Stimulated activated CD4-positive, alpha-beta T cell treated with anti-CD3 and anti-CD28 coated beads, Interleukin-1b, Interleukin-23, amount 100 ng/mL, for 1 hour (primary cell): ENCODE measurements at places on chromosomes 6 and 20.

- no peak for DNase-seq
Observed at GRCh38 chr6:1864496-1864895, 254.8 kb downstream of the FOXC1 start.

DNA sequence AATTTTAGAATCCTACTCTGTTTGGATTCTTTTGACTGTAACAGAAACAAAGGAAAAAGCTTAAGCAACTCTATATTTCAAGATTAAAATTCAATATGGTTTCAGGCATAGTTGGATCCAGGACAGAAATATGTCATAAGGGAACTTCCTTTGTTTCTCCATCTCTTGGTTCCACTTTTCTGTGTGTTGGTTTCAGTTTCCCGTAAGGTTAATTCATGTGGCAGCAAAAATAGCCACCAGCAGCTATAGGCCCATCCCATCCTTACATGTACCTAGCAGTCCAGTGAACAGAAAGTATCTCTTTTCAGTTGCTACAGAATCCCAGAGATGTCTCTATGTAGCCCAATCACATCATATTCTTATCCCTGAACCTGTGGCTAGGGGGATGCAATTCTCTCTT is 8.8 kb upstream of the FAM8A1 start:
- no peak for DNase-seq

GRCh38 chr20:53677447-53678314 is 84.0 kb upstream of the ZNF217 start:
- no peak for DNase-seq

DNA sequence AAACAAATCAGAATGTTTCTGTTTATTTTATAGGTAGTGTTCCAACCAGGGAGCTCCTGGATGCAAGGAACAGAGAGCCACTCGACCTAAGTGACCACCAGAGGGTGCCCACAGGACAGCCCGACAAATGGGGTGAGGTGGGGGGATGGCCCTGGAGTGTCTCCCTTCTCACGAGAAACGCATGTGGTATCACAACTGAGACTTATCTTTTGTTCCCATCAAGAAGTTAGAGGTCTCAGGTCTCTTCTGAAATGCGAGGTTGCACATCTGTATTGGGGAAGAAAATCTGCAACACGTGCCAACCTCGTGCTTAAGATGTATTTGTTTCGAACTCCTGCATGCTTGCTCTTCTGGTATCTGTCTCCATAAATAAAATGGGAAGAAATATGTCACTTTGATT is 104.0 kb downstream of the ISM1 start:
- no peak for DNase-seq

GRCh38 chr6:81865712-81866111 is 113.2 kb upstream of the TENT5A start:
- no peak for DNase-seq

- no peak for DNase-seq
Observed at GRCh38 chr6:121549736-121550135, 114.3 kb downstream of the GJA1 start.

- DNase-seq: no peak
Observed at GRCh38 chr6:11201772-11202512, 30.5 kb downstream of the NEDD9 start.

DNA sequence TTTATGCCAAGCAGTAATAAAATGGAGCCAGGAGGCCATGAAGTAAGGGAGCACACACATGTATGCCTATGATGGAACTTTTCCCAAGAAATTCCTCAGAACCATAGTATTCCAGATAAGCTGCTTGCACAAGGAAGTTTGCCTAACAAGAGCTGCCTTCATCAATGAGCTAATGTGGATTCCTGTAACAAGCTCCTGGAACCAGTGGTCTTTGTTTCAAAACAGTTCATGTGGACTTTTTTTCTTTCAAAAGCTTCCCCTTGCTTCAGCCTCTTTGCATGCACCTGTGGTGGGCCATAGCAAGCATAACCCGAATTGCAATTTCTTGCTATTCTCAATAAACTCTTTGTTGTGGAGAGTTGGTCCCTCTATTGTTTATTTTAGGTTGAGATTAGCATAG is 359.6 kb downstream of the UTRN start:
- no peak for DNase-seq

GRCh38 chr6:151004383-151005024 is 139.0 kb downstream of the MTHFD1L start:
- no peak for DNase-seq

GRCh38 chr20:4791121-4791520 is 69.4 kb downstream of the PRND start:
- no peak for DNase-seq

DNA sequence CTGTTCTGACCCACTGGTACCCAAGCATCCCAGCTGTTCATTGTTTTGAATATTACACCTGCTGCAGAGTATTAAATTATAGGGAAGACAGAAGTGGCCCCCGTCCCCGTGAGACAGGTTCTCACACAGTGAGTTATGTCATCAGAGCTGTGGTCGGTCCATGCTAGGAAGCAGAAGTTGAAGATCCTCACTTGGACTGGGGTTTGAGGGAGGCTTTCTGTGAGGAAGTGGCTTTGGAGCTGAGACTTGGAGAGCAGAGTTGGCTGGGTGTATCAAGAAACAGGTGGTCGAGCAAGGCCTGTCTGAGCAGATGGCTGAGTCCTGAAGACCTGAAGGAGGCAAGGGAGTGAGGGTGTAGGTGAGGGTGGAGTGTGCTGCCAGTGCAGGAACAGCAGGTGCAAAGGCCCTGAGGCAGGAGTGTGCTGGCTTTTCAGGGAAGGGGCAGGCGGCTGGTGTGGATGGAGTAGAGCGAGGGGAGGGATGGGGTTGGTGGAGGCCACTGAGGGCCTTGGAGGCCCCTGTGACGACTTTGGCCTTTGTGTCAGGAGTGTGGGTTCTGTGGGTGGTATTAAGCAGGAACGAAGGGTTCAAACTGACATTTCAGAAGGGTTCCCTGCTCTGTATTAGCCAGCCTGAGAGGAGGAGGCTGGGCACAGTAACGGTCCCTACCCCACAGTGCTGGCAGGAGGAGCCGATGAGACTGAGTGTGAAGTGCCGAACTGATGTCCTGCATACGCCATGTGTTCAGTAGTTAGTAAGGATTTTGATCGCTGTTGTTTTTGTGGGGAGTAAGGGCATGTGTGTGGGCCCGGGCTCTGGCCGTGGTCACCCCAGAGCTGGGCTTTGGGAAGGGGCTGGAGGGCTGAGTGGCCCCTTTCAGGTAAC is 11.8 kb downstream of the SRC start:
- DNase-seq: no peak

GRCh38 chr6:100662264-100662663 is 197.5 kb upstream of the SIM1 start:
- DNase-seq: no peak

- no peak for DNase-seq
Observed at GRCh38 chr6:84428300-84428907, 201.0 kb upstream of the CEP162 start.

DNA sequence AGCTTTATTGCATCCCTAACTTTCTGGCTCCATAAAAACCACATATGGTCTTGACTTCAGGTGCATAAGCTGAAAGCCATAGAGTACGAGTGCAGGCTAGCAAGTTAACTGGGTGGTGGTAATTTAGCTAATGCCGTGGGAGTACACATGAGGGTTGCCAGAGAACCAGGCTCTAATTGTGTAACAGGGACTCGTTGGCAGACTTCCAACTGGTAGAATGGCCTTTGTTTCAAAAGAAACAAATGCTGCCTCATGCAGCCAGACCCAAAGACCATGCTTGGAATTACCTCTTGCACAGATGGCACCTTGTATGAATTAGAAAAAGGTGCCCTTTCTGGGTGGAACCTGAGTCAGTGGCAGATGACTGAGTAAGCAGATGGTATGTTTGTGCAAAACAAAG is 73.2 kb downstream of the LY86 start:
- no peak for DNase-seq

- DNase-seq: no peak
Observed at GRCh38 chr6:107318100-107318736, 141.1 kb downstream of the PDSS2 start.

GRCh38 chr20:3621111-3621510 is 42.1 kb downstream of the GFRA4 start:
- no peak for DNase-seq

DNA sequence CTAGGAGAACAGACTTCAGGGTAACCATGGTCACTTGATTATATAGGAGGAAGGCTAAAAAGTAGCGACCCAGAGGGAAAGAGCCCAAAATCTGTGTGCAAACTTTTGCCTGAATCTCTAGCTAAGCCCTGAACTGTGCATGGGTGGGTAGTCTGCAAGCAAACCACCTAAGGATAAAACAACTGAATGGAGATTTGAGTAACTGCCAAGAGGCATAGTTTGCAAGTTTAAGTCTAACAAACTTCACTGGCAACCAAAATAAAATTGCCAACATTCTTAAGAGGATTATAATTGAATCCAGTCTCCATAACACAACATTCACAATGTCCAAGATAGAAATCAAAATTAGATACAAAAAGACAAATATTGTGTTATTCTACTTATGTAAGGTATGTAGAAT is 192.0 kb upstream of the PLN start:
- DNase-seq: no peak
